ENCODE measurements at places on chromosomes 4 and X.

DNA sequence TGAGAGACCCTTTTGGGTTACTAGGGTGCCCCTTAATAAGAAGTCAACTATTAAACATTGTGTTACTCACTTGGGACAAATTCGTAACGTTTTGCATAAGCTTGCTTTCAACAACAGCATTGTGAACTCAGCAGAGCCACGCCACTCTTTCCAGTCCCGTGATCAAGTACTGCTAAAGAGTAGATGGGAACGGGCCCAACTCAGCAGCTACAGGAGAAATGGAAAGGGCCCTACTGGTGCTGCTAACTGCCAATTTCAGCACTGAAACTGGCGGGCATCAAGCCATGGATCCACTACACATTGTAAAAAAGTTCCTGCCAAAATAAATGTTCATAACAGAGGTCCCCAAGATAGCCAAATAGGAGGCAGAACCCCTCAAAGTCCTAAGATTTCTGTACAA is 19.0 kb upstream of the DHX15 start:
- H3K27ac ChIP-seq: no peak overlapping the region
- no peak for DNase-seq
- H3K4me1 ChIP-seq: peaks cover 3% of the 10 kb centered on the region
- H3K4me3 ChIP-seq: no peak overlapping the region
- no peaks in the 10 kb centered on the region for H3K36me3 ChIP-seq

- no peak overlapping the region for H3K27ac ChIP-seq
- no peaks in the 10 kb centered on the region for H3K27me3 ChIP-seq
- no peak for DNase-seq
- peaks cover 19% of the 10 kb centered on the region for H3K36me3 ChIP-seq
- no peak overlapping the region for H3K4me3 ChIP-seq
These were observed 9.9 kb downstream of the LRPAP1 start for GRCh38 chr4:3522326-3522640.

DNA sequence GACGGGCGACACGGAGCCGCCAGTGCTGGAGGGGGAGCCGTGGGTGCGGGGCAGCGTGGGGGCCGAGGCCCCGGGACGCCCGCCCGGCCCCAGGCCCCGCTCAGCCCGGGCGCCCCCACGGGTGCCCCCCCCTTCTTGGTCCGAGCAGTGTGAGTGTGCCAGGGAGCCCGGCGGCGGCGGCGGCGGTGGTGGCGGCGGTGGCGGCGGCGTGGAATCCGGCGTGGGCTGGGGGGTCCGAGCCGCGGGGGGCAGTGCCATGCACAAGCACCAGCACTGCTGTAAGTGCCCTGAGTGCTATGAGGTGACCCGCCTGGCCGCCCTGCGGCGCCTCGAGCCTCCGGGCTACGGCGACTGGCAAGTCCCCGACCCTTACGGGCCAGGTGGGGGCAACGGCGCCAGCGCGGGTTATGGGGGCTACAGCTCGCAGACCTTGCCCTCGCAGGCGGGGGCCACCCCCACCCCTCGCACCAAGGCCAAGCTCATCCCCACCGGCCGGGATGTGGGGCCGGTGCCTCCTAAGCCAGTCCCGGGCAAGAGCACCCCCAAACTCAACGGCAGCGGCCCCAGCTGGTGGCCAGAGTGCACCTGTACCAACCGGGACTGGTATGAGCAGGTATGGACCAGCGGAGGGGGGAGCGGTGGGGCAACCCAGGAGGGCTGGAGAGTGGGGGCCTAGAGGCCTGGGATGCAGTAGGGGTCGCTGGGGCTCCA is 466 bp downstream of the DLG3 start:
- H3K36me3 ChIP-seq: no peaks in the 10 kb centered on the region
- no peaks in the 10 kb centered on the region for H3K4me1 ChIP-seq
- H3K27me3 ChIP-seq: peaks cover 22% of the 10 kb centered on the region
- H3K27ac ChIP-seq: no peak overlapping the region
- peak overlapping the region; percentile 43 for H3K4me3 ChIP-seq

DNA sequence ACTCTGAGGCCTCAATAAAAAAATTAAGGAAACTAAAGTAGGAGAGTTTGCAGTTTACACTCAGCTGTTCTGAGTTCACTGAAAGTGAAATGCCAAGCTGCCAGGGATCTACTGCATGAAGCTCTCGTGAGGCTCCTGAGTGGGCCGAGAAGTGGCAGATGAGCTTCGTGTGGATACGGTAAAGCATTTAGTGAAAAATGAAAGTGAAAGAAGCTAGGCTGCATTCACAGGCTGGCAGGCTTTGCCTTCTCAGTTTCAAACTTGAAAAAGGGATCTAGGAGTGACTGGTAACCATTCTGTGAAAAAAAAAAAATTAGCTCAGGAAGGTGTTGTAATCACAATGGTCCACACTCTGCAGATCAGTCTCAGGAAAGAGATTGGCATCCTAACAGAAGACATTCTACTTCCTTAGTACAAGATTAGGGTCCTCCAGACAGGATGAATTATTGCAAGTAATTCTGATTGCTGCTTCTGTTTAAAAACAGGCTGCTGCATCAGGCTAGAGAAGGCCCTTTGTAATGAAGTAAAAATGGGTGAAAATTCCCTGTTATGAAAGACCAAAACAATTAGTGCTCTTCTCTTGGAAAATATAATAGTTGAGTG is 679.9 kb downstream of the RPA4 start:
- peaks cover 10% of the 10 kb centered on the region for H3K4me1 ChIP-seq
- H3K27me3 ChIP-seq: no peaks in the 10 kb centered on the region
- peak; percentile 61 for DNase-seq
- no peaks in the 10 kb centered on the region for H3K36me3 ChIP-seq

GRCh38 chr4:5821665-5822358 is 71.1 kb downstream of the CRMP1 start:
- H3K4me1 ChIP-seq: peaks cover 8% of the 10 kb centered on the region
- no peak overlapping the region for H3K27ac ChIP-seq
- DNase-seq: peak; percentile 41
- no peaks in the 10 kb centered on the region for H3K36me3 ChIP-seq
- no peaks in the 10 kb centered on the region for H3K27me3 ChIP-seq

GRCh38 chr4:2786794-2787229 is 6.1 kb upstream of the SH3BP2 start:
- H3K4me3 ChIP-seq: no peak overlapping the region
- H3K4me1 ChIP-seq: peaks cover 61% of the 10 kb centered on the region
- no peak for DNase-seq
- no peaks in the 10 kb centered on the region for H3K36me3 ChIP-seq

- no peak overlapping the region for H3K4me3 ChIP-seq
- no peaks in the 10 kb centered on the region for H3K4me1 ChIP-seq
- no peaks in the 10 kb centered on the region for H3K36me3 ChIP-seq
These were observed 4.8 kb upstream of the JCHAIN start for GRCh38 chr4:70671091-70671490.

DNA sequence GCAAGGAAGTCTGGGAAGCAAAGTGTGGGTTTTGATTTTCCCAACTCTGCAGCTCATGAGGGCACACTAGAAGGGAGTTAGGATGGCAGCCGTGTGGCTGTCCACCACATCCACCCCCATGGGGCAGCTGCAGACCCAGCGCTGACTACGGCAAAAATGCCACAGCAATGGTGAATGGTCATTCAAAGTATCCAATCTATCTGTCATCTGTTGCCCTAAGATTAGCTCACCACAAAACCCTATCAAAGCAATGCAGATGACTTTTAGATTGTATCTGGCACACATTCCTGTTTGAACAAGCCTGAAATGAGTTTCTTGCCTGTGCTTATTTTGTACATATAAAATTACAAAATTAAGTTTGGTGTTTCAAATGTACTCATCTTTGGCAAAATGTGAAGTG is 29.7 kb upstream of the HPSE start:
- no peaks in the 10 kb centered on the region for H3K4me1 ChIP-seq
- DNase-seq: no peak
- H3K36me3 ChIP-seq: no peaks in the 10 kb centered on the region
- peaks cover 4% of the 10 kb centered on the region for H3K27me3 ChIP-seq

DNA sequence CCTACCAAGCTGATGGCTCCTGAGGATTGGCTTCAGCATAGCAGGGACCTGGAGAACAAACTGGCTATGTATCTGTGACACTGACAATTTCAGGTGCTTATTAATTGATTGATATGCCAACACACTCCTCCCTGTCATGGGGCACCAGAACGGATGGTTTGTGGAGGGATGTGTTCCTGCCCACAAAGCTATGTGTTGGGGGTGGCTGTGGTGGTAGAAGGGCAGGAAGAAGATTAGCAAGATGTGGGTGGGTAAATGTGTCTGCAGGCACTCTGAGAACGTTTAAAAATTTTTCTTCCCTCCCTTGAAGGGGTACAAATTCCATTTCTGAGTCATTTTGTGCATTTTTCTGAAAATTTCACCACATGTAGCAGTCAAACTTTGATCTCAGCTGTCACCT is 55.0 kb upstream of the SCML1 start:
- no peak overlapping the region for H3K4me3 ChIP-seq
- H3K36me3 ChIP-seq: no peaks in the 10 kb centered on the region
- H3K27ac ChIP-seq: peak overlapping the region; percentile 33
- peak; percentile 19 for DNase-seq

- no peaks in the 10 kb centered on the region for H3K27me3 ChIP-seq
- peaks cover 62% of the 10 kb centered on the region for H3K4me1 ChIP-seq
- no peak for DNase-seq
- H3K4me3 ChIP-seq: no peak overlapping the region
These were observed 24.2 kb downstream of the HERC3 start for GRCh38 chr4:88616275-88617150.

GRCh38 chr4:159209249-159209648 is 106.4 kb downstream of the RAPGEF2 start:
- H3K4me1 ChIP-seq: peaks cover 40% of the 10 kb centered on the region
- no peak overlapping the region for H3K4me3 ChIP-seq
- H3K27ac ChIP-seq: no peak overlapping the region
- H3K27me3 ChIP-seq: no peaks in the 10 kb centered on the region
- peaks cover 12% of the 10 kb centered on the region for H3K36me3 ChIP-seq
- DNase-seq: no peak

GRCh38 chr4:173835903-173836302 is 305.9 kb upstream of the HAND2 start:
- no peak for DNase-seq
- H3K27ac ChIP-seq: no peak overlapping the region
- H3K4me1 ChIP-seq: no peaks in the 10 kb centered on the region

DNA sequence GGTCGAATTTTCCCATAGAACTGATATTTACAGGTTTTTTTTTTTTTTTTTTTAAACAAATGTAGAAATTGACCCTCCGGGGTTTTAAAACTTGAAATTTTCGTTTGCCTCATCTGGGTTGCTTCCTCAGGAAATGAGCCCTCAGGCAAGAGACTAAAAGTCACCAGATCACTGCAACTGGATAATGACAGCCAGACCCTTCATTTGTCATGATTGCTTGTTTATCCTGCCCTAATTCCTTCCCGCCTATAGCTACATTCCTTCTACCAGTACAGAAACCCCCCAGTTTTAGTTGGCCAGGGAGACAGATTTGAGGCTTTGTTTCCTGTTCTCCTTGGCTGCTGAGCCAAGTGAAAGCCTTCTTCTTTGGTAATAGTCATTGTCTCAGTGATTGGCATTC is 44.0 kb upstream of the IGFBP7 start:
- H3K27ac ChIP-seq: no peak overlapping the region
- no peak overlapping the region for H3K4me3 ChIP-seq
- no peaks in the 10 kb centered on the region for H3K4me1 ChIP-seq
- no peaks in the 10 kb centered on the region for H3K36me3 ChIP-seq

GRCh38 chr4:113471146-113471860 is 290.2 kb downstream of the CAMK2D start:
- H3K27ac ChIP-seq: peak overlapping the region; percentile 24
- no peak overlapping the region for H3K4me3 ChIP-seq
- H3K4me1 ChIP-seq: peaks cover 62% of the 10 kb centered on the region
- H3K36me3 ChIP-seq: peaks cover 48% of the 10 kb centered on the region
- H3K27me3 ChIP-seq: no peaks in the 10 kb centered on the region

DNA sequence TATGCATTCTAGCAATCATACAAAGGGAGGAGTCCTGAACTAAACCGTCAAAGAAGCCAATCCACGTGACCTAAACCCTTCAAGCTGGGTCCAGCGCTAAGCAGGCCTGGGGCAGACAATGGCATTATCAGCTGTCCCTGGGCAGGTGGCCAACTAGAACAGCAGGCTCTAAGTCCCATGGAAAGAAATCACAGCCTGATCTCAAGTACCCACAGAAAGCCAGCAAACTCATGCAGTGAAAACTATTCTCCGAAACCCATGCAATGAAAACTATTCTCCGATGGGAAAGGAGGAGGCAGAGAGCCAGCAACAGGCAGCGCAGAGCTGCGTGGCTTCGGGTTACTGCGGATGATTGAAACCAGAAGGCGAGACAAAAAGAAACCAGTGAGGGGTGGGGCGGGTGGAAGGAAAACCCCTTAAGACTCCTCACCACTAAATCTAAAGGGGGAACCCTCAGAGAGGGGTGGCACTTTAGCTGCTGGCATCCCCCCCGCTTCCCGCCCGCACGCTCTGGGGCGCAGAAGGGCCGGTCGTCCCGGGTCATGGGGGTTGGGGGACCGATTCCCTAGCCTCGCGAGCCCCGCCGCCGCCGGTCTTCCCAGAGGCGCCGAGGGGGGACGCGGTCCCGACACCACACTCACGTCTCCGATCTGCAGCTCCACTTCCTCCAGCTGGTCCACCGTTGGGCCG is 567 bp downstream of the C4orf46 start:
- DNase-seq: peak; percentile 82
- no peaks in the 10 kb centered on the region for H3K27me3 ChIP-seq
- H3K27ac ChIP-seq: peak overlapping the region; percentile 97

- H3K4me1 ChIP-seq: no peaks in the 10 kb centered on the region
- no peak overlapping the region for H3K4me3 ChIP-seq
- H3K36me3 ChIP-seq: no peaks in the 10 kb centered on the region
- no peak overlapping the region for H3K27ac ChIP-seq
These were observed 554.2 kb downstream of the GABRG1 start for GRCh38 chr4:45569619-45570018.
